ENCODE measurements at places on chromosomes 4 and X.

DNA sequence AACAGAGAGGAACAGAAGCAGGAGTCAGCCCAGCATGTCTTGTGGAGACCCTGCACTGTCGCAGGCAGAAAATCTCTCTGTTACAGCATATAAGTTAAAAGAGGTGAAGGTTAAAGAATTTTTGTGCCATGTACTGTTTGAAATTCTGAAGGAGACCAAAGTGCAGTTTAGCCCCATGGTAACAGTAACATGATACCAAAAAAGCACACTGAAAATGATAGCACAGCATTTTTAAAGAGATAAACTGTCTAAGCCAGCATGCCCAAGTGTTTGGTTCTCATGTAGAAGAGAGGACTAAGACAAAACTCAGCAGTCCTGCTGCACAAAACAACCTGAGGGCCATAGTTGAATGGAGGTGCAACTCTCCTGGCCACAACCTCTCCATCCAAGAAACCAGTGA lies 41.9 kb upstream of the PARM1 start:
- DNase-seq: no peak

- DNase-seq: no peak
Observed at GRCh38 chrX:110123331-110123782, 120.4 kb downstream of the TMEM164 start.

DNA sequence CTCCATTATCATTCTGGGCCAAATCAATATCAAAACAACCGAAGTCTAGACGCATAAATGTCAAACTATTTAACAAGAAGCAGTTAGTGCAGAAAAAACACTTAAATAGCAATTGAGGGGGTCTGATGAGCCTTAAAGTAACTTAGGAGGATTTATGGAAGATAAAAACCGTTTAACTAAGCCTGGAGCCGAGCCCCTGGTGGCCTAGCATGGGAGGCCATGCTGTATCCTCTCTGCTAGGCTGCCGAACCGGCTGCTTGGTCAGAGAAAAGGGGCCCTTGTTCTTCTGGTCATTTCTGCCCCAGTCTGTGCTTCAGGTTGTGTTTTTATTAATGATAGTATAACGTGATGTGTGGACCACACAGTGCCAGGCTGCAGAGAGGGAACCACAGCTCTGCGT lies 72.4 kb downstream of the CPZ start:
- no peak for DNase-seq

DNA sequence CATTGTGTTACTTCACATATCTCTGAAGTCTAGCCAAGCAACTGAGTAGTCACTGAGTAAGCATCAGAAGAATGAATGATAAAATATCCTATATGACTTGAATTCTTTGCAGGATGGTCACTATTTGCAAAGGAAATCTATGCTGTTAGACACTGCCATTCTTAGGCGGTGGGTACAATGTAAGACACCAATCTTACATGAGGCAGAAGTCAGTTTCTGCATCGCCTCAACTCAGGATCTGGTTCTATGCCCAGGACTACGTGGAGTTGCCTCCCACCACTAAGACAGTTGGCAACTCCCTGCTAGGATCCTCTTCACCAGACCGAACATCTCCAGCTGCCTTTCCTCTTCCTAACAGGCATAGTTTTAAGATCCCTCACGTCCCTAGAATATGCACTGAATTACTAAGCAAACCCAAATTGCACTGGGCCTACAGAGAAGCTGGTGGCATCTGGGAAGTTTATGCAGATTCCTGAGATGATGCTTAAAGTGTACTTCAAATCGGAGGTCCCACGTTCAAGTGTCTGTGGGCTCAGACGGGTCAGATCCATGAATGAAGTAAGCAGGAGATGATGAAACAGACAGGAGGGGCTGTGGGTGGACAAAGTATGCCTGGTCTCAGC lies 45.6 kb downstream of the SEL1L3 start:
- DNase-seq: peak; percentile 84

DNA sequence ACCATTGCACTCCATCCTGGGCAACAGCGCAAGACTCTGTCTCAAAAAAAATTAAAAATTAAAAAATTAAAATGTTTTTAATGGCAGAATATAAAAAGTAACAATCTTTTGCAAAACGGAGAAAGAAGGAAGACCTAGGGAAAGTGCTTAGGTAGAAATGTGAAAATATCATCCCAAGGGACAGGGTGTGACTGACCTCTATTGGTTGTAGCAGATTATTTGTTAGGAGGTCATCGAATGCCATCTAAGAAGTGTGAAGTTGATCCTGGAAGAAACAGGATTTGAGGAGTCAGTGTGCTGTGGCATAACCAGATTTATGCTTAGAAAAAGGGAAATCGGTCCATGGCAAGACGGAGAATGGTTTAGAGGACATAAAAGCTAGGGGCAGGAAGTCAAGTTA lies 18.1 kb upstream of the C4orf36 start:
- DNase-seq: no peak

DNA sequence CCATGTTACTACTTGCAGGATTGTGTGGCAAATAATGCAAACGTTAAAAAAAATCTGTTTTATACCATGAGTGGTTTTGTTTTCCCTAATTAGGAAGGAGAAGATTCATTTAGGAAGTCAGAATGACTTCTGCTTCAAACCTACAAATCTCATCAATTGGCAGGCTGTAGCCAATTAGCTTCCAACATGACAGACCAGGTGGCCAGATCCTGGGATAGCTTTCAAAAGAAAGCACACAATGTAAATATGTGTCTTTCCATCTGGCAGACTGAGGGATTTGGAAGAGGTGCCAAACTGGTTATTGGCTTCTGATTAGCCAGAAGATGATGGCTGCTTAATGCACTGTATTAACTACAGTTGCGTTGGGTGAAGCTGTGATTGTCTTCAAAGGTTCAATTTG lies 432.8 kb downstream of the ANKRD50 start:
- no peak for DNase-seq

DNA sequence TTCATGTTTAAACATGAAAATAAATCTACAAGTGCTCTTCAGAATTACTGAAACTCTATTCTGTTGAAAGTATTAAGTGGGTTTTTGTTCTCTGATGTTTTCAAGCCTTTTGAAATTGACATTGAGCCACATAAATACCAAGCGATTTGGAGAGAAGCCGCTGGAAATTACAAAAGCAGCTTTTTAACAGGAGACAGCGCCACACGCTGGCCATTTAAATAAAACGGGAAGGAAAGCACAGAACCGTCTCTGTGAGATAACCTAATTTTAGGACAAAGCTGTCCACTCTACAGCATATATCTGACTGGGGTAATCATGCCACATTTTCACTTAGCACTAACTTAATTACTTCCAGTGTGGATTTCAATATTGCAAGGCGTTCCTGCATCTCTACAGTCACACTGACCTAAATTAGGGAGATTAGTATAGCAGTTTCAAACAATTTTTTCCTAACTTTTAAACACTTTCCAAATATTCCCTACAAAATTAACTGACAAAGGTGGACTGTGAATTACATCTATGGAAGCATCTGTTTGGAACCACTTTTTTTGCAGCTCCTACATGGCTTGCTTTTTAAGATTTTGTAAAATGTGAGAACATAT lies 6.8 kb upstream of the ANOS1 start:
- DNase-seq: peak; percentile 28

GRCh38 chr4:17584521-17585213 lies 7.7 kb downstream of the LAP3 start:
- no peak for DNase-seq

DNA sequence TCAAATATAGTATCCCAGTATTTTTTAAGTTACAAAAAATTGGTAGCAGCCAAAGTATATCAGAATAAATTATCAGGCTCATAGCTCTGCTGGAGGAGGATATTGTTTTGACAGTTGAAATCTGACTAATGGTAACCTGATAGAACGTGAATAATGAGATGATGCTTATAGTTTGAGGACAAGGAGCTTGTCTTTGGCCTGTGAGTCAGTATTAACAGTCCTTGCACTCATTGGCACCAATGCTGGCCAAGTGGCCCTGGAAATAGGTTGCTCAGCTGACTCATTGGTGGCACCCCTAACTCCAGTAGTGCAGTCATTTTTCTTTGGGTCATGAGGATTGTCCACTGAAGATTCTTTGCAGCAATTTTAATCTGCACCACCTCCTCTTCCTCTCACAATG lies 203.3 kb upstream of the JADE1 start:
- DNase-seq: peak; percentile 24

- DNase-seq: peak; percentile 34
Observed at GRCh38 chr4:27360790-27361267, 500.2 kb downstream of the STIM2 start.

GRCh38 chr4:111362941-111363361 lies 740.1 kb upstream of the PITX2 start:
- peak; percentile 99 for DNase-seq

- no peak for DNase-seq
Observed at GRCh38 chr4:77393996-77394395, 211.6 kb upstream of the CXCL13 start.

DNA sequence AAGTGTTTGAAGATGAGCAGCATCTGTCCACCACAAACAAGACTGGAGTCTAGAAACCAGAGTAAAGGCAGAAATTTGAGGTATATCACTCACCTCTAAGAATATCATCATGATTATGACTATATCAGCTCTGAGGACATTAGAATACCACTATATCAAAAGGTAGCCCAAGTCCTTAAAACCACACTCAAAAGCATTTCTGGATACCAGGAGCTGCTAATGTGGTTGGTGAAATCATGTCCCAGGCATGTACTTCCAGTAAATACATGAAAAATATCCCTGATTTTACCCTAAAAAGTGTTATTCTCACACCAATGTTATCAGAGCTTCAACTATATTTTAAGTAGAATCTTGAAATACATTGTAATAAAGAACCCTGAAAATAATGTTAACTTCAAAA lies 136.3 kb upstream of the SMAD1 start:
- peak; percentile 42 for DNase-seq

DNA sequence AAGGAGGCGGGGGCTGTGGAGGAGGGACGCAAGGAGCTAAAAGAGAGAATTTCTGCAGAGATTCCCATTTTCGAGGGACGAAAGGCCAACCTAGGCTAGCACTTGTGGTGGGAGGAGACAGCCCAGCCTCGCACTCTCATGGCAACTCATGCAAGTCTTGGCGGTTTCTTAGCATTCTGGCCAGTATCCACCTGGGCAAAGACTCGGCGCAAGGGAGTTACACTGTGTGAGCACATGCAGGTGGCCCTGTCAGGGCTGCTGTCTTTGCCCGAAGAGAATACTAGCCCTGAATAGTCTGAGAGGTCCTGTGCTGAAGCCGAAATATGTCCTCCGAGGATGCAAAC lies 15.5 kb downstream of the MCF2 start:
- DNase-seq: peak; percentile 1

- DNase-seq: no peak
Observed at GRCh38 chr4:183716302-183716701, 57.2 kb downstream of the TRAPPC11 start.

DNA sequence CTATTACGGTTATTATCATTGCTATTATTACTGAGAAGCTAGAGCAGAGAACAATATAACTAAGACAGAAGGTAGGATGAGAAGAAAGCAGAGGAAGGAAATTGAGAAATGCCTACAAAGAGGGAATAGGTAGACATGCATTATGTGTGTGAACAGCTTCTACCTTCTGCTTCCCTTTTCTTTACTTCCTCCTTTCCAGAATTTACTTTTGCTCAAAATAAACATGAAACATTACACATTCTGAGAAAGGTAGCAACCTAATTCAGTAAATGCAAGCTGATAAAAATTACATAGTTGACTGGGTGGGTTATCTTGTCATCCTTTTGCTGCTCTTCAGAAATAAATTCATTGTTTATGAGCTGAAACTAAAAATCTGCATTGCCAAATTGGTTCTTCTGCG lies 54.6 kb downstream of the AMOT start:
- DNase-seq: no peak

DNA sequence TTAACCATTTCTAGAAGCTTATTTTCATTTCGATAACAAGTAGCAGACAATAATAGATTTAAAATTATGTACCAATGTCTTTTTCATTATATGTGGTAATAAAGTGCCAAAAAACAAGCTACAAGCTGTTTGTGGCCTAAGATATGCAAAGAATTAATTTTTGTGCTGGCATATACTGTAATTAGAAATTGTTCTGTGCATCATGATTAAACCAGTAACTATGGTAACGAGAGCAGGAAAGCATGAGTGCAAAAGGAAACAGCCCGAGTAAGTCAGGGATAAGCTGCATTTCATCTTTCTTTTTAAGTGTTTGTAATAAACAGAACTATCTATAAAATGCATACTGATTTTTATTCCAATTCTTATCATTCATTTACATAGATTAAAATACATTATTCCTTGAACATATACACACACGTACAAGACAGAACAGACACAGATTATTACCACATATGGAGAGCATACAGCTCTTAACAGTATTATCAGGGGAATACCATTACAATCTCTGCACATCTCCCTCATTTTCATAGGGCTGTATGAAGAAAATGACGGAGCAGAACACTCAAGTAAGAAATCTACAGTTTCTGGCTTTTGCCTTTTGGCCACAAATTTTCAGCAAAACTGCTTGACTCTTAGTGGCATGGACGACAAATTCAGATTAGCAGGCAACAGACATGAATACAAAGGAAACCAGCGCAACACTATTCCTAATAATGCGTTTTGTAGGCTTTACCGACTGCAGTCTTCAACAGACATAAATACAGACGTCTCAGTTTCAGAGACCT lies 121.3 kb upstream of the WDR17 start:
- DNase-seq: no peak

GRCh38 chr4:32462944-32463343 lies 1742.8 kb downstream of the PCDH7 start:
- peak; percentile 4 for DNase-seq

DNA sequence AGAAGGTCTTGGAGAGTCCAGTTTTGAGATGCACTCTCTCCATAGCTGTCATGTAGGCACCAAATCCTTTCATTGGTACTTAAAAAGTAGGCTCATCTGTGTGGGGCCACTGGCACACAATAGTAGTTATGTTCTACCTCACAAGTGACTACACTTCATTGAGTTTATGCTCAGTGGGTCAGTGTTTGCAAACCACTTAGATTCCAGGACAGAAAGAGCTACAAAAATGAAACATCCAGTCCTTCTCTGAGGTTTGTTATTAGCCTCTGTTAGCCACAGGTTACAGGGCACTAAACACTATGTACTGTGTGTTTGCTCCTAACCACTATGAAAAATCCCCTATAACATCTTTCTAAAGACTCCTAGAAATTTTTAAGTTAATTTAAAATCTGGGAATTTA lies 13.8 kb downstream of the RAB28 start:
- DNase-seq: no peak

GRCh38 chr4:100898844-100899243 lies 381.0 kb upstream of the EMCN start:
- DNase-seq: no peak

GRCh38 chr4:27176400-27176799 lies 315.8 kb downstream of the STIM2 start:
- DNase-seq: peak; percentile 39

GRCh38 chr4:14916554-14917297 lies 85.6 kb upstream of the CPEB2 start:
- peak; percentile 38 for DNase-seq

GRCh38 chr4:153151535-153152455 lies 52.4 kb upstream of the TRIM2 start:
- peak; percentile 43 for DNase-seq

GRCh38 chr4:127509155-127509554 lies 123.6 kb upstream of the INTU start:
- no peak for DNase-seq

GRCh38 chr4:40579983-40580382 lies 49.7 kb downstream of the RBM47 start:
- DNase-seq: peak; percentile 84

GRCh38 chr4:162117051-162117450 lies 46.7 kb downstream of the FSTL5 start:
- no peak for DNase-seq

Data from AG10803 (cell line).